ENCODE measurements at places on chromosomes 7 and 10.

GRCh38 chr10:90915766-90916075 is 5.2 kb downstream of the ANKRD1 start:
- no peak for DNase-seq

DNA sequence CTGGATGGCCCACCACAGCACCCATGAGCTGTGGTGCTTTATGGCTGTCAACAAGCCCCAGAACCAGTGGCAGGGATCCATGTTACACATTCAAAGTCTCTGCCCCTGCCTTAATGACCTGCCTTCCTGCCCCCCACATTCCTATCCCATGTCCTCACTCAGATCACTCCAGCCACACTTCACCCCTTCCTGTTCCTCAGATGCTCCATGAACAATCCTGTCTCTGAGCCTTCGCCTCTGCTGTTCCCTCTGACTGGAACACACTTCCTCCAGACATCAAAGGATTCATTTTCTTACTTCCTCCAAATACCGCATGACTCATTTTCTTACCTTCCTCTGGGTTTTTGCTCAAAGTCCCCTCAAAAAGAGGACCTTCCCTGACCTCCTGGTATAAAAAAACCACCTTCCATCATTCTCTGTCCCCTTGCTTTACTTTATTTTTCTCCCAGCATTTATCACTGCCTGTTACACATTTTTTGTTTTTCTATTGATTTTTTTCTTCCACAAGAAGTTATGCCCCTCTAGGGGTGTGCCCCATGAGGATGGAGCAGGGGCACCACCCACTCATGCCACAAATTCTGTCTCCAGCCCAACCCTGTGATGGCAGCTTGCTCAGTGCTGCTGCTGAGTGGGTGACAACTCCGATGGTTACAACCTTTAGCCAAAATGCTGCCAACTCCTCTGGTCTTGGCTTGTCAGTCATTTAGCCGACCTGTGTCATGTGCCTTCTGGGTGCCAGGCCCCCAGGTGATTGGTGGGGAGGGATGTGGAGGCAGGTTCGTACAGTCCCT is 18.2 kb downstream of the COL13A1 start:
- no peak for DNase-seq

DNA sequence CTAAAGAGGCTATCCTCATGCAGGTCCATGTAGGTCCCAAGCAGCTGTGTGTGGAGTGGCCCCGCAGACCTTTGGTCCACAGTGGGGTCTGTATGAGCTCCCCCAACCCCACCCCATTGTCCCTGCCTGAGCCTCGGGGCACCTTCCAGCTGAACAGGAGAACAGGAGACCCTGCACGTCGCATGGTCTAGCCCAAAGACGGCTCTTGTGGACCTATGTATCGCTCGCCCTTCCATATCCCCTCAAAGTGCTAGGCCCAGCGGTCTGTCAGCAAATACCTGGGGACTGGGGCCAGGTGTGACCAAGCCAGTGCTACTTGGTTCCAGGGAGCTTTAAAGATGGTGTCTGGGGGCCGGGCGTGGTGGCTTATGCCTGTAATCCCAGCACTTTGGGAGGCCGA is 43.0 kb downstream of the OAT start:
- no peak for DNase-seq

DNA sequence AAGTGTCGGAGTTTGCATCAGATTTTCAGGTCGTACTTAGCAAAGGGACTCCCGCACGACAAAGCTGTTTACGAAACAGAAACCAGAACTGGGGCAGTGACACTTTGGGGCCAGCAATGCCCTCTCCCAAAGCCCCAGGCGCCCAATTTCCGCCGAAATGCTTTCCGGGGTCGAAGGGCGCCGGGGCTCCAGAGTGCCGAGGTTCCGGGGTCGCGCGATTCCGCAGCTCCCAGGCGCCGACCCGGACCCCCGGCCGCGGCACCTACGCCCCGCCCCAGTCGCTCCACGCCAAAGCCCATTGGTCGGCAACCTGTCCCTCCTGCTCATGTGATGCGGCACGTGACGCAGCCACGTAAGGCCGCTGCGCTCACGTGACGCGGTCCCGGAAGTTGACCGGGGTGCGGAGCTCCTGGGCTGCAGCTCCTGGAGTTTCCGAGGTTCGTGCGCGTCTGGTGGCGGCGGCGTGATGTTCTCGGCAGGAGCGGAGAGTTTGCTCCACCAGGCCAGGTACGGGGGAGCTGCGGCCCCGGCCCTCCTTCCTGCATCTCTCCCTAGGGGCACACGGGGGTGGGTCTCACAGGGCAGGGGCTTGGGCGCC is at the start of gene AP5Z1:
TSS of gene AP5Z1 (plus strand) at position 374 of the 598 bp plus-strand sequence. CDS start at position 467, 93 bp downstream.
- DNase-seq: peak; percentile 98

DNA sequence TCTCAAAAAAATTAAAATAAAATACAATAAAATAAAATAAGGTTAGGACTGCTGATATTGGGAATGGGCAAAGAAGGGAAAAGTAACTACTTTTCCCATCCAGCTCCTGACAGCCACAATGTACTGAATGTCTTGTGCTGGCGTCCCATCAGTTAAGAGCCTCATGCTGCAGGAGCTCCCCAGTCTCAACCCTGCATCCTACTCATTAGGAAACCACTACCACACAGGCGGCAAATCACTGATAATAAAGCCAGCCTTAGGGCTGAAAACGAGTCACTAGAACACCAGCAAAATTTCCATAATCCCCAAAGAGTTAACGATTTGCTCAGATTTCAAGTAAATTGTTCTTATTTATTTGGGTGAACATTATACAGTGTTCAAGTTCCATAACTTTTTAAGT is 4.3 kb downstream of the YWHAG start:
- no peak for DNase-seq

GRCh38 chr10:3361640-3362039 is 189.1 kb upstream of the PITRM1 start:
- no peak for DNase-seq

DNA sequence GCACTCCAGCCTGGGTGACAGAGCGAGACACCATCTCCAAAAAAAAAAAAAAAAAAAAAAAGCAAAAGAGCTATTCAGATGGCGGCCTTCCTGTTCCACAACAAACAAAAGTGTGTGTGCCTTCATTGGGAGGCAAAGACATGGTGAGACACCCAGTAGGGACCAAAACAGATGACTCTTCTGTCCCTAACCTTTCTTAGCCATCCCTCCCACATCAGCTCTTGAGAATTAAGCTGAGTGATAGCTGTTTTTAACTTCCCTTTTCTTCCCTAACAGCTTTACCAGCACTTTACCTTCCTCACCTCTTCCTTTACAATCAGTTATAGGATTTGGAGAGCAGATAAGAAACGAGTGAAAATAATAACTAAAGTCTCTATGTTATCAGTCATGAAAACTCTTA is 48.2 kb downstream of the ARMH3 start:
- DNase-seq: no peak

DNA sequence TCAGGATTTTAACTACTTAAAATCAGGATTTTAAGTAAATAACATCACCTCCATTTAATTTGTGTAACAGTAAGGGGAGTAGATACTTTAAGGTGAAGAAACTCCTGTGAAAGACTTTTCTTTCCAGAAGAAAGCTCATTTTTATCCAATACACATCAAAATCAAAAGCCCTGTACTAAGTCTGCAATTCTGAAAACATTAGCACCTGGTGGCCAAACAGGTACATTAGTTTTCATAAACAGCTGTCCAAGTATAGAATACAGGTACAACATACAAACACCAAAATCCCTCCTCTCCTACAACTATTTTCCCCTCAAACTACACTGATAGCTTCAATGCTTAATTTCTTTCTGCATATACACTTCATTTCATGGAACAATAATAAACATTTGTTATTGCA is 22.9 kb downstream of the FAM3C start:
- peak; percentile 54 for DNase-seq

- DNase-seq: no peak
Observed at GRCh38 chr7:50411332-50411731, 38.8 kb downstream of the FIGNL1 start.

DNA sequence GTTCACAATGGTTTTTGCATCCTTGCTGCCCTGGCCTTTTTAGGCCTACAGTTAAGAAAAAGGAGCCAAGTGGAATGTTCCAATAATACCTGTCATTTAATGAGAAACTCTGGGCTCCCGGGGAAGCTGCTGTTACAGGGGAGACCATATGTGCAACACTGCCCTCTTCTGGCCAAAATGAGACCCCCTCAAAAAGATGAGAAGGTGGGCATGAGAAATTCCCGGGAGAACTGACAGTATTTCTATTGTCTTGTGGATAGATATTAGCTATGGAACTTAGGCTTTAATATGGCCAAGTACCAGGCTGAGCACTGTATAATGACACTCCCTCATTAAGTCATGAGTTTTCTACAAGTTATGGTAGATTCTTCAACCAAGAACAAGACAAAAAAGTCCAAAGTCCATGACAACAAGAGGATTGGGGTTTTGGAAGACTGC is 99.4 kb downstream of the CCDC3 start:
- peak; percentile 41 for DNase-seq

Measured in MM.1S (cell line).